ENCODE measurements at places on chromosomes 3 and 15.

- DNase-seq: no peak
Observed at GRCh38 chr3:187999821-188000220, 154.1 kb upstream of the LPP start.

DNA sequence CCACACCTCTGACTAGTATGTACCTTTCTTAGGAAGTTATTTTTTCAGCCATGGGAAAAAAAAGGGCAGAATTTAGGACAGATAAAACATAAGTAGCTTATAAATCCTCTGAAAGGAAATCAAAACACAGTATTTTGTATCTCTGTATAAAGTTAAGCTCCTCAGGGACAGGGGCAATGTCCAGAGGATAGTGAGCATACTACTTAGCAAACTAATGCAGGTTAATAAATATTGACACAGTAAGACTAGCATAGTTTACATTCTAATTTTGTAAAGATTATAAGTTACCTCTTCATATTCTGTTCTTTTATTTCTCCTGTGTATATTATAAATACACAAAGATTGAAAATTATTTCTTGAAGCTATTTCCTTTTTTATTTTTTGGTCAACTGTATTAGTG is 2.1 kb downstream of the UBE3A start:
- DNase-seq: no peak

DNA sequence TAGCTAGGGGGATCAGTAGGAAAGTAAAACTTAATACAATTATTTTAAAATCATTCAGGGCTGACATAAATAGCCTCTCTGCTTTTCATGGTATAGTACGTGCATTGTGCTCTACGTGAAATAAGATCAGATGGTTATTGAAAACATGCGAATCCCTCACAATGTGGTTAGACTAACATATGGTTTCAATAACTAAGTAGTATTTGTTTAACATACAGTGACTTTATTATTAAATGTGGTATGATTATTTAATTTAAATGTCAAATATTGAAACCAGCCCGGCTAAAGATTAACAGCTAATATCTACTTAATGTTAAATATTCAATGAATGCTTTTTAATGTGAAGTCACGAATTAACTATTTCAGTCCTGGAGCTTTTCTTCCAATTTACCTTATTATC is 473.9 kb upstream of the THBS1 start:
- no peak for DNase-seq

DNA sequence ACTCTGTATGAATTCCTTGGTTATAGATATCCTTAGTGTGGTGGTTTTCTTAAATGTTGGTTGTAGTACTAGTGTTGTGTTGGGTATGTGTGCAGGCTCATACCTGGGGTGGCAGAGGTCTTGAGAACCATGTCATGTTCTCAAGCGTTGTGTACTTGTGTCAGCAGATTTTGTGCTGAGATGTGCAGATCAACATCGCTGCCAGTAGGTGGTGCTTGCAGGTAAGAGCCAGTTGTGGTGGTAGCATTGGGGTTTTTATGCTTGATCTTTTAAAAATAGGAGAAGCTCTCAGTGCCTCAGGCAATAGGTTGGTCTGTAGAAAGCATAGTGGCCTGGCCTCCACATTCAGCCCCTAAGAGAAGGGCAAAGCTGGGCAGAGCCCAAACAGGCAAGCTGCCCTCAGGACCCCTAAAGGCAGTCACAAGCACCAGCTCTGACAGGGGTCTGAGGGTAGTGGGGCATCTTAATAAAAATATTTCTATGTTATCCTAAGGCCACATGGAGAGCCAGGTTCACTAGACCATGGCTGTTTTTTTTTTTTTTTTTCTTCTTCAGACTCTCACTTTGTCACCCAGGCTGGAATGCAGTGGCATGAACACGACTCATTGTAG is 164.0 kb downstream of the IL20RB start:
- peak; percentile 4 for DNase-seq

DNA sequence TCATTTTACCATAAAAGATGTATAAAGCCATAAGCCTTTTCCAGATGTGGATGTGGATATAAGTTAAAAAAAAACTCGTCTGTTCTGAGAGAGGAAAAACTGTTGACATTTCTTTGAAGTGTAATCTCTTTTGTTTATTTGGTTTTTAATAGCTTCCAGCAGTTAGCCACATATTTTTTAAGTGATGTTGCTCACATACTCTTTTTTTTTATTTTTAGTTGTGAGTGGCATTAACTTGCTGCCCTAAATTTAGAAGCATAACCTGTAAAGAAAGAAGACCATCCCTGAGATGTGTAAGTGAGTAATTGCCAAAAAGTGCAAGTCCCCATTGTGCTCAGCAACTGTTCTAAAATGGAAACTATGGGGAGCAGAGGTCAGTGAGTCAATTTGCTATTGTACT is 415.9 kb upstream of the MDFIC2 start:
- DNase-seq: no peak

GRCh38 chr3:143755978-143756377 is 92.3 kb downstream of the SLC9A9 start:
- no peak for DNase-seq

GRCh38 chr3:8341821-8342247 is 159.8 kb upstream of the LMCD1 start:
- no peak for DNase-seq

DNA sequence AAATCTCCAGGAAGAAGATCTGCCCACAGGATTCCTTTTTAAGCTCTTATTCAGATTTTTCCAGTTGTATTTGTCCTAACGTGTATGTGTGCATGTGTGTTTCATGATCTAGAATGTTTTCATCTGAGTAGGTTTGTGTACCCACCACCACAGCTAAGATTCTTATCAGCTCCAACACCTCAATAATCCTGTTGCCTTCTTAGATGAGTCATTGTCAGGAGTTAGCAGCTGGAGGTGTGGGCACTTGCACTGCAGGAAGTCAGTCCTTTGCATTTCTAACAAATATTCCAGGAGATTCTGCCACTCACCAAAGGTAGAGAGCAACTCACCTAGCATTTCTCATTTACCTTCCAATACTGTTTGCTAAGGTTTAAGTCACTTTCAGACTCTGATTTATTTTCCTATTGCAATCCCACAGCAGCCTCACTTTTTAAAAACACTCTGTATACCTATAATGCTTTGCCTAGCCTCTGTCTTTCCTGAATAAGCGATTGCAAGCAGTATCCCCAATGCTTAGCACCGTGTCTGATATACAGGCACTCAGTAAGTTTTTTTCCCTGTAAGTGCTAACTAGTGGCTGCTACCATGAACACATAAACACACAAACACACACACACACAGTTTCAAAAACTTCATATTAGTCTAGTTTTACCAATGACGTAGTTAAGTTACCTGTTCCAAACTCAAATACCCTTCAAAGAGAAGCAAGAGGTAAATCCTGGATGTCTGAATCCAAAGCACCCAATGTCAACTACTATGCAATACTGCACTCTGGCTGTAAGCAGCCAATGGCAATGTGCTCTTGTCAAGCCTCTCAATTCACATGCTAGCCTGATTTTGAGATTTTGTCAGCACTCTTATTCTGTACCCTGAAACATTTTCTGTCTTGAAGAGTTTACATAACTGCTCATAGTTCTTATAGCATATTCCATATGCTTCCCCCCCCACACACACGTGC is 713.5 kb upstream of the LMCD1 start:
- DNase-seq: no peak

- no peak for DNase-seq
Observed at GRCh38 chr3:114874522-114874971, 272.5 kb downstream of the ZBTB20 start.

Measured in stimulated activated CD4-positive, alpha-beta T cell treated with anti-CD3 and anti-CD28 coated beads, TNF-alpha, amount 100 ng/mL, for 24 hours (primary cell).